ENCODE measurements at places on chromosomes 11 and 22.

GRCh38 chr11:117677729-117678310 is 119.2 kb downstream of the DSCAML1 start:
- no peak for DNase-seq

GRCh38 chr11:12761029-12761428 is 86.8 kb downstream of the TEAD1 start:
- DNase-seq: no peak

- DNase-seq: no peak
Measured at GRCh38 chr11:133712051-133712560, 133.2 kb downstream of the SPATA19 start.

- DNase-seq: no peak
Measured at GRCh38 chr11:28657378-28658030, 549.3 kb downstream of the METTL15 start.

DNA sequence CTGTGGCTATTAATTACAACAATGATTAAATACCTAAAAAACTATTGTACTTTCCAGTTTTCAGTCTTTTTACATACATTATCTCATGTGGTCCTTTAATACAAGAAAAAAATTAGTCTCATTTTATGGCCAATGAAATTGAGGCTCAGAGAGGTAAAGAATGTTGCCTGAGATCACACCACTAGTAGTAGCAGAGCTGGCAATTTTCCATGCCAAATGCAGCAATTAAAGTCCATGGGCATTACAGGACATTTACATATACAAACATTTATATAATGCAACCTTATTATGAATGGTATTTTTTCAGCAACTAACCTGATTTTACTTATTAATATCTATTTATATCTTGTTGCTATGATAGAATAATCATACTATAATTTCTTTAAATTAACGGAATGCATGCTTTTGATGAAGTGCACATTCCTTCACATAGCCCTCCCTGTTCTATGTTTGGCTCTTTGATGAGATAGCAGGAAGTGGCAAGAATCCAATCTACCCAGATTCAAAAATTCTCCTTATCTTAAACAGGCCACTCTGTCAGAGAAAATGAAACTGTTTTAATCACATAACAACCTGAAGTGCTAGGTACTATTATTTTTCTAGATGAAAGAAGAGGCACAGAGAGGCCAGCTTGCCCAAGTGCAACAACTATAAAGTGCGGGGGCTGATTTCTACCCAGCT is 120.9 kb upstream of the LDLRAD3 start:
- DNase-seq: no peak

Data from activated T-helper 1 cell treated with anti-CD3 and anti-CD28 coated beads, Interleukin-2, amount 50 U/mL, for 16 hours (primary cell).